ENCODE measurements at places on chromosomes 3 and 15.
A peak's percentile ranks its signal among the peaks of the same experiment; 100 is the strongest.

- DNase-seq: no peak
These were observed 61.8 kb upstream of the SCN5A start for GRCh38 chr3:38711321-38711720.

- DNase-seq: no peak
These were observed 54.7 kb downstream of the IGF2BP2 start for GRCh38 chr3:185770109-185770508.

GRCh38 chr15:83158393-83158792 lies 49.2 kb downstream of the HDGFL3 start:
- no peak for DNase-seq

- DNase-seq: no peak
These were observed 848.6 kb downstream of the IGSF11 start for GRCh38 chr3:118186051-118186450.

DNA sequence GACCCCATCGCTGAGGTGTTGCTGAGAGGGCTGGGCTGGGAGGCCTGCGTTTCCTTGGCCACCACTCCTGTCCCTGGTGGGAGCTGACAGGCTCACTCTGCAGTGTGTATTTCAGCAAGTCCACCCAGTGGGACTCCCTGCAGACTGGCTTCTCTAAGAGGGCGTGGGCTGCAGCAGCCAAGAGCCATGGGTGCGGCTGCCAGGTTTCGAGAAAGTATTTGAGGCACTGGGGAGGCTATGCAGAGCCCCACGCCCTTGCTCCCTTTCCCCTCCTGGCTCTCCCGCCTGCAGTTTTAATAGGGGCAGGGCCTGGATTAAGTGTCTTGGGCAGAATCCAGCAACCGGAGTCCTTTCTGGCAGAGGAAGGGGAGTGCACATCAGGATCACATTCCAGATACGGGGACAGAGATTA lies 242.1 kb downstream of the THSD4 start:
- DNase-seq: no peak

DNA sequence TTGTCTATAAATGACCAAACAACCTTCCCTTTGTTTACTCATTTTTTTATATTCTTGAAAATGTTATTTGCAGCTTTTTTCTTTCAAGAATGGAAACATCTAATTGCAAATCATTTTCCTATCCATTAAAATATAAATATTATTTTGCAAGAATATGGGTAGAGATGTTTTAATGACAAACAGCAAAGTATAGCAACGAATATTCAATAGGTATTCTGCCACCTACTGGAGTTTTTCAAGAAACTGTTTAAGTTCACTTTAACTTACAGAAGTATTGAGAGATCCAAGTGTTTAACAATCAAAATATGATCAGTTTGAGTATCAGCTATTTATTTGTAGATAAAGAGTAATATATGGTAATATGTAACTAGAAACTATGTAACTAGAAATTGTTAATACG lies 6.9 kb upstream of the EOGT start:
- DNase-seq: peak; percentile 17

- no peak for DNase-seq
These were observed 69.9 kb downstream of the OXNAD1 start for GRCh38 chr3:16334909-16335308.

All from hematopoietic multipotent progenitor cell treated with erythropoietin and hydrocortisone succinate and interleukin-3 and kit ligand, for 15 days (in vitro differentiated cells).